PC-3 (cell line): ENCODE measurements at places on chromosomes 2 and 18. TPM values are rescaled to one million over a fixed set of nuclear protein-coding genes. Genes with fewer than 3 reads are reported as not detected.

- no peak overlapping the region for H3K4me3 ChIP-seq
- no peak overlapping the region for H3K27ac ChIP-seq
- no peaks in the 10 kb centered on the region for H3K4me1 ChIP-seq
- DNase-seq: no peak
- H3K27me3 ChIP-seq: no peaks in the 10 kb centered on the region
Observed at GRCh38 chr18:33706391-33706790, 128.4 kb downstream of the ASXL3 start.

- no peaks in the 10 kb centered on the region for H3K4me1 ChIP-seq
- DNase-seq: no peak
- H3K27me3 ChIP-seq: no peaks in the 10 kb centered on the region
Observed at GRCh38 chr18:49151482-49151881, 200.7 kb upstream of the SMAD7 start.

DNA sequence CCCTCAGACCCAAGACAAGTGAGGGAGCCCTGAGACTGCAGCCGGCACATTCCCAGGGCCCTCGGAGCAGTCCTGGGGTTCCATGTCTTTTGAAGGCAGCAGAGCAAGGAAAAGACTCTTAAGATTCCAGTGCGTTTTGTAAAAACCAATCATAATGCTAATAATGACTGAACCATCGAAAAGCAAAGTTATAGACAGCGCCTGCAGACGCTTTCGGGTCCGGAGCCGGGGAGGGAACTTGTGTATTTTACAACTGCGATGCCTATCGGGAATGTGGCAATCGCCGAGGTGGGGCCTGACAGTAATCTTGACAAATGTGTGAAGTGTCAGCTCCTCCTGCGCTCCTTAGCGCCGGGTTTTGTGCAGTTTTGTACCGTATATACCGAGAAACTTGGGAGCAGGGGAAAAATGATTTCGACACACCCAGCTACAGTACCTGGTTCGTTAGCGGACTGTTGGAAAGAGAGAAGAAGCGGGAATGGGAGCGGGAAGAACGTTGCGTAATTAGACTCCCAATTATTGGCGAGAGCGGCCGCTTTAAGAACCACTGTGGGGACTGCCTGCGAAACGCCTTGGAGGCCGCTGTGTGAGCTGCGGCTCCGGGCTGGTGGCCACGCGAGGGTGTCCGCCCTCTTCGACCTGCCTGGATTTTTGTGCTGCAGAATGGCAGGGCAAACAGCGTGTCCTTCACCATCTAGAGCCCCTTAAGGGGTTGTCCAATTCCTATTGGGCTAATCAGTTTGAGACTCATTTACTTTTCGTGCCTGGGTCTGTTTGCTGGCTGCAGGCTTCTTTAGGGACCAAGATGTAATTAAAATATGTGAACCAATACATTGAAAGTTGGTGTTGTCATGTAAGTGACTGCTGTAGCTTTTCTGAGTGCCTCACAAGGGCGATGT, 2.4 kb downstream of the EPAS1 start:
- no peaks in the 10 kb centered on the region for H3K27me3 ChIP-seq
- peak; percentile 74 for DNase-seq
- 0 out of 2 replicates have a peak, but pooled peaks cover under 1% of the 10 kb centered on the region for H3K36me3 ChIP-seq
- peak overlapping the region; percentile 72 for H3K27ac ChIP-seq
- peaks cover 27% of the 10 kb centered on the region for H3K4me1 ChIP-seq
- peak overlapping the region; percentile 98 for H3K4me3 ChIP-seq

DNA sequence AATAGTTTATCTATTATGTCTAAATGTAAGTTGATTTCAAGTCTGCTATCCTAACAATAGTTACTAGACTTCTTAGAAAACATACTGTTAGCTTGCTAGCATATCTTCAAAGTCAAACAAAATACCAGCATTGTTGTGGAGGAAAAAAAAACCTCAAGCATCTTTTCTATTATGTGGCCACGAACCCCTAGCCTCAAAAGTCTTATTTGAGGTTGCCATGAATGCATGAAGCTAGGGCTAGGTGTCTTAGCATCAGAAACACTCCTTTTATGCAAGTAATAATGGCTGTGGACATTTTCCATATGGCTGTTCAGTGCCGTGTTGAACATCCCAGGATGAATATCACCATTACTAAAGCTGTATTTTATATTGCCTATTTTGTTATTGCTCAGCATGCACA, 86.6 kb upstream of the OTX1 start:
- no peaks in the 10 kb centered on the region for H3K4me1 ChIP-seq
- H3K4me3 ChIP-seq: no peak overlapping the region
- H3K27me3 ChIP-seq: no peaks in the 10 kb centered on the region

- H3K4me3 ChIP-seq: no peak overlapping the region
- no peaks in the 10 kb centered on the region for H3K27me3 ChIP-seq
- no peak for DNase-seq
- H3K36me3 ChIP-seq: no peaks in the 10 kb centered on the region
- H3K4me1 ChIP-seq: no peaks in the 10 kb centered on the region
Observed at GRCh38 chr2:227674485-227674884, 7.9 kb downstream of the SCYGR5 start.

GRCh38 chr2:214713080-214713830, 96.2 kb downstream of the BARD1 start:
- no peaks in the 10 kb centered on the region for H3K27me3 ChIP-seq
- no peaks in the 10 kb centered on the region for H3K36me3 ChIP-seq
- peak; percentile 79 for DNase-seq
- no peak overlapping the region for H3K27ac ChIP-seq
- peaks cover 14% of the 10 kb centered on the region for H3K4me1 ChIP-seq
- H3K4me3 ChIP-seq: no peak overlapping the region

- no peaks in the 10 kb centered on the region for H3K4me1 ChIP-seq
- no peaks in the 10 kb centered on the region for H3K27me3 ChIP-seq
- H3K4me3 ChIP-seq: no peak overlapping the region
Observed at GRCh38 chr2:11767779-11768178, 21.3 kb downstream of the LPIN1 start.

Gene SERPINB3
- 5.6 and 6.3 TPM in 2 replicates for total RNA-seq

DNA sequence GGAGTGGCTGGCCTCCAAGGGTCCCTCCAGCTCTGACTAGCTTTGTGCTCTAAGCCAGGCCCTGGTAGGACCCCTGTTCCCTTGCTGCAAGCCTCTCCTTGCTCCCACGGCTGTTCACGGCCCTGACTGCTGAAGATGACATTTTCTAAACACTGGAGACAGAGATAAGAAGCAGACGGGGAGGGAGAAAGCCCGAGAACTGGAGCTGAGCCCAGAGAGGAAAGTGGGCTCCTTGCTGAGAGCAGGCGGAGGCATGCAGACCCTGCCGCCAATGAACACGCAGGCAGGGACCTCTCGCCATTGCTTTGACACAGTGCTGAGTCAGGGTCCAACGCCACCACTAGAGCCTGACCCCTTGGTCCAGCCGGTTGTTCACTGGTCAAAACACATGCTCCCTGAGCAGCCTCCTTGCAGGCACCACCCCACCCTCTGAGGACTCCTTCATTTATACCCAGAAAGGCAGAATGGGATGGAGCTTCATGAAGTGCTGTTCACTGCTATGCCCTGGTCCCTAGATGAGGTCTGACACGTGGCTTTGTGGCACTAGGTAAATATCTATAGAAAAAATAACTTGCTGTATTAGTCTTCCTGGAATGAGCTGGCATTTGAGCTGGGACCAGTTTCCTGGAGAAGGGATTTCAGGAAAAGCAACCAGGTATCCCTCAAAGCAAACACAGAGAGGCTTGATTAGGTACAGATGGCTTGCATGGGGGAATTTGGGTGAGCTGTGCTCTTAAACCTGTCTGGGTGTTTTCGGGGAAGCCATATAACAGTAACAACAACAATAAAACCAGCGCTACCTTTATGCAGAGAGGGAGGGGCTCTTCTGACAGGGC, 65.7 kb downstream of the MCFD2 start:
- peaks cover 74% of the 10 kb centered on the region for H3K4me1 ChIP-seq
- H3K36me3 ChIP-seq: no peaks in the 10 kb centered on the region
- no peaks in the 10 kb centered on the region for H3K27me3 ChIP-seq
- peak overlapping the region; percentile 17; the same call in 1 of the 2 replicates for H3K4me3 ChIP-seq
- peak overlapping the region; percentile 93 for H3K27ac ChIP-seq

Gene SERPINB4
- 0.40 TPM in 1 of 2 replicates, not detected in the other for total RNA-seq

Gene LYG1
- 0.58 and 1.5 TPM in 2 replicates for total RNA-seq

GRCh38 chr2:126303113-126303512, 352.8 kb upstream of the GYPC start:
- H3K4me1 ChIP-seq: no peaks in the 10 kb centered on the region
- H3K27ac ChIP-seq: no peak overlapping the region
- no peaks in the 10 kb centered on the region for H3K27me3 ChIP-seq

Gene OR6B2
- not detected in 2 replicates for total RNA-seq

DNA sequence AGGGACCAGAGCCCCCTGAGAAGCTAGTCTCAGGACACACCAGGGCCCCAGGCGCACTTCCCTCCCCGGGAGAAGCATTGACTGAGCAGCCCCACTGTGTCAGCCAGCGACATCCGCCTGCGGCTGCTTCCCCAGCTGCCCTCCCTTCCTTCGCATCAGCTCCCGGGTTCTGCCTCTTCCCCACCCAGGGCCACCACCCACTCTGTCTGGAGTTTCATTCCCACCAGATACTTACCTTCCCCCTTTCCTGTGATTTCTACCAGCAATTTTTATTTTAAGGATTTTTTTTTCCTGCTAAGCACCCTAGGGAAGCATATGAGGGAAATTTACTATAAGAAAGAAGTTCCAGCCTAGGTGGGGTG, 99.2 kb downstream of the SMAD7 start:
- no peak overlapping the region for H3K4me3 ChIP-seq
- H3K27ac ChIP-seq: no peak overlapping the region
- H3K4me1 ChIP-seq: no peaks in the 10 kb centered on the region
- no peaks in the 10 kb centered on the region for H3K27me3 ChIP-seq

DNA sequence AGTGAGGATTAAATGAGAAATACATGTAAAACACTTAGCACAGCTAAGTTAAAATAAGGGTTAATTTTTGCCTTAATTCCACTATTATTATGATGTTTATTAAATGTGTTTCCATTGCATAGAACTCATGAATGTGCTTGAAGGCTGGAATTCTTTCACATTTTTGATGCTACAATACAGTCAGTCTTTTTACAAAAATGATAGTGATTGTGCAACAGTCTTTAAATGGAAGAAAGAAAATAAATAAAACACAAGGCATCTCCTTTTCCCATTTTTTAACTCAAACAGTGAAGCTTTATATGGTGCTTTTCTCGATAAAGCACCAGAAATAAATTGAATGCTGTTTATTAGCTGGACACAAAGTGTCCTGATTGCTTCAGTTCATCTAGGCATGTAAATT, 123.9 kb downstream of the MAP2 start:
- no peak overlapping the region for H3K27ac ChIP-seq
- H3K4me3 ChIP-seq: no peak overlapping the region
- H3K4me1 ChIP-seq: no peaks in the 10 kb centered on the region
- H3K27me3 ChIP-seq: no peaks in the 10 kb centered on the region
- DNase-seq: no peak

- H3K27ac ChIP-seq: no peak overlapping the region
- no peak for DNase-seq
- peaks cover 23% of the 10 kb centered on the region for H3K4me1 ChIP-seq
- H3K27me3 ChIP-seq: no peaks in the 10 kb centered on the region
Observed at GRCh38 chr2:120952318-120952717, 216.7 kb downstream of the GLI2 start.

DNA sequence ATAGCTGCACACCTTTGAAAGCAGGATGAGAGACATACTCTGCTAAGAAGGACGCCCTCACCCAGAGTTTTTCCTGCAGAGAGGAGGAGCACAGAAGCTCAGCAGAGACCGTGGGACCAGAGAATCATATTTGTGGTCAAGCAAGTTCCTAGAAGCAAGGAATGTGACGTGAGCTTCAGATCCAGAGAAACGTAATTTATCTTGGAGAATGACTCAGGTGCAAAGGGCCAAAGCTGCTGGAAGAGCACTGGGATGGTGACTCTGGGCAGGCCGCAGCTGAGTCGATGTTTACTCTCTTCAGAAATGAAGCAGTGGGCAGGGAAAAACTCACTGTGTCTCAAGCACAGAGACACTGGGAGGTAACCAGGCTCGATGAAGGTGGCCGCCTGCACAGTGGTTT, 50.1 kb upstream of the IGFBP2 start:
- H3K36me3 ChIP-seq: no peaks in the 10 kb centered on the region
- peak; percentile 87 for DNase-seq
- peak overlapping the region; percentile 70 for H3K27ac ChIP-seq
- H3K27me3 ChIP-seq: no peaks in the 10 kb centered on the region
- H3K4me1 ChIP-seq: peaks cover 23% of the 10 kb centered on the region
- no peak overlapping the region for H3K4me3 ChIP-seq

DNA sequence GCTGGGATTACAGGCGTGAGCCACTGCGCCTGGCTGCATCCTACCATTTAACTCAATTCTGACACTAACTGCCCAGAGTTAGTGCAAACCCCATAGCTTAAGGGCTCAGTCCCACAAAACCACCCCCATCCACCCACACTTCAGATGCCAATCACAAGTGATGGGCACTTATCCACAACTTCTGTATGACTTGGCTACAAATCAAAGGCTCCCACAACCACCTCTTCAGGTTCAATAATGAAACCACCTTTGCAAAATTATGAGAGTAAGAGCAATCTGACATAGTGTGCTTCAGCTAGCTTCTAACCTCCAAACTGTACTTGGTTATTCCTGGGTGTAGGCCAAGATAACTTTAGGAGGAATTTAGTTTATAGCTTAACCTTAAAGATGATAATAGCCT, 51.3 kb upstream of the SLC35F5 start:
- DNase-seq: peak; percentile 31
- no peaks in the 10 kb centered on the region for H3K27me3 ChIP-seq
- peaks cover 12% of the 10 kb centered on the region for H3K4me1 ChIP-seq
- H3K4me3 ChIP-seq: no peak overlapping the region

DNA sequence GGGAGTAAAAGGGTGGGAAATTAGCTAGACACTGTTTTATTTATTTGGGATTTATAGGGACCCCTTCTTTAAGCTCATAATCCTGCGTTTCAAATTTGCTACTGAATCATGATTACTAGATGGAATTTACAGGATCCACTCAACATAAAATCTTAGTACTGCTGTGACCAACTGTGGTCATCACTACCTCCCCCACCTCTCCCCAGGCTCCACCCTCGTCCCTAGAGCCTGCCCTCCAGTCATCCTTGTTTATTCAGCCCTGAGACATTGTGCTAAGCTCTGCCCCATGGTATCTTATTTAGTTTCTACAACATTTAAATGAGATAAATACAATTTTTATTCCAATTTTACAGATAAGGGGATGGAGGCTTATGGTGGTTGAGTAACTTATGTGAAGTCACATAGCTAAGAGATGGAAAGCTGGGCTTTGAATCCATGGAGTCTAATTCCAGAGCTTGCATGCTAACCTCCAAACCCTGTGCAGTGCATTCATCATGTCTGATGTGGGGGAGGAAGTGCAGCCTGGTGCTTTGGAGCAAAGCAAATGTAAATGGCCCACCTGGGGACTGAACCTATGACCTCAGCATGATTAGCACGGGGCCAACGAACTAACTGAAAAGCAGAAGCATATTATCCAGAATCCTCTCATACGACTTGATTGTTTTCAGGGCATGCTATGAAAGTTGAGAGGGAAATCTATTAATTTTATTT, 502.4 kb downstream of the TMEM182 start:
- no peak for DNase-seq
- no peak overlapping the region for H3K27ac ChIP-seq
- no peak overlapping the region for H3K4me3 ChIP-seq
- H3K4me1 ChIP-seq: no peaks in the 10 kb centered on the region
- no peaks in the 10 kb centered on the region for H3K36me3 ChIP-seq
- H3K27me3 ChIP-seq: peaks cover 26% of the 10 kb centered on the region; the same call in 1 of the 2 replicates

GRCh38 chr2:204255071-204255470, 290.2 kb upstream of the PARD3B start:
- no peaks in the 10 kb centered on the region for H3K36me3 ChIP-seq
- no peak overlapping the region for H3K4me3 ChIP-seq
- no peak overlapping the region for H3K27ac ChIP-seq
- no peak for DNase-seq
- peaks cover 12% of the 10 kb centered on the region for H3K4me1 ChIP-seq
- H3K27me3 ChIP-seq: peaks cover 15% of the 10 kb centered on the region; the same call in 1 of the 2 replicates
